ENCODE measurements at places on chromosomes 3 and 15.

- no peak for DNase-seq
Observed at GRCh38 chr3:47082519-47082918, 81.4 kb downstream of the SETD2 start.

DNA sequence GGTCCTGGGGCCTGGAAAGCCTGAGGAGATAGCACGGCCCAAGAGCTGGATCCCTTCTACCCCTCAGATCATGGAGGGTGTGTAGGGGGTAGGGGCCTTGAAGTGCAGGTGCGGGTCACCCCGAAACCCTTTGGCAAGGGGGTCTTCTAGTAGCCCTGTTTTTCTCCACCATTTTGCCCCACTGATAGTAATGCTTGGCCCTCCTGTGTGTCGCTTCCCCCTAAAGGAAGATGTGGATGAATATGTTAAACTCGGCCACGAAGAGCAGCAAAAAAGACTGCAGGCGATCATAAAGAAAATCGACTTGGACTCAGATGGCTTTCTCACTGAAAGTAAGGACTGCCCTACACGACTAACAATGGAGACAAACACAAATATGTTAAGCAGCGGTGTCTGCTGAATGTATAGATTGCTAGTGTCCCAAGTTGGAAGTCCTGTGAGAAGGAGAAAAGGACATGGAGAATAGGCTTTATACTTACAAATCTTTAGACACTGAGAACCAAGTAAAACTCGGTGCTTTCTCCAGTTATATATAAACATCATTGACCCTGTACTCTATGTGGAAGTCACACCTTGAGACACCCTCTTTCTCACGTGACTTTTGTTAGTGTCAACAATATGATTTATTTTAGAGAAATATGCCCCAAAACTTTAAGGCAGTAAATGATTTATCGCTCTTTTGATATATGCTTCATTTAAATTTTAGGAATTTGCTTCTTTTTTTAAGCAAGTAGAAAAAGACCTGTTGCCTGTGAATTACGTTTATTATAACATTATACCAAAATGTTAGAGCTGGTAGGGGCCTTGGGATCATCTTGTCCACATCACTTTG is 802 bp downstream of the RCN2 start:
- DNase-seq: no peak

GRCh38 chr3:151218136-151218535 is 15.1 kb upstream of the GPR171 start:
- no peak for DNase-seq

- no peak for DNase-seq
Observed at GRCh38 chr15:57017024-57017423, 98.6 kb downstream of the TCF12 start.

- DNase-seq: no peak
Observed at GRCh38 chr3:124607163-124607562, 123.1 kb upstream of the UMPS start.

DNA sequence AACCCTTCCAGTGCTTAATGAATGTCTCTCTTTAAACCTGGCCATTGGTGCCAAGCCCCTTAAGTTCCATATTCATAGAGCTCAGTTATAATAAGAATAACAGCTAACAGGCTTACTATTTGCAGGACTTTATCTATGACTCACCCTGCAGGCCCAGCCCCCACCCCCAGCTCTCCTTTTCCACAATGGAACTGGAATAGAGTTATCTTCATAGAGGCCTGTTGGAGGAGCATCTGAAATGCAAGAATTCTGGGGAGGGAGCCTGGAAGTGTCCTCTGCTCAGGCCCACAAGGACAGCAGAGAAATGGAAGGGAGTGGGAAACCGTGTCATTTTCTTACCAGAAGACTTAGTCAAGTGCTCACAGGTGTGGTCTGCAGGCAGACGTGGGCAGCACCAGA is 52.8 kb downstream of the SEMA5B start:
- no peak for DNase-seq

- no peak for DNase-seq
Observed at GRCh38 chr3:33639889-33640288, 78.2 kb downstream of the CLASP2 start.

DNA sequence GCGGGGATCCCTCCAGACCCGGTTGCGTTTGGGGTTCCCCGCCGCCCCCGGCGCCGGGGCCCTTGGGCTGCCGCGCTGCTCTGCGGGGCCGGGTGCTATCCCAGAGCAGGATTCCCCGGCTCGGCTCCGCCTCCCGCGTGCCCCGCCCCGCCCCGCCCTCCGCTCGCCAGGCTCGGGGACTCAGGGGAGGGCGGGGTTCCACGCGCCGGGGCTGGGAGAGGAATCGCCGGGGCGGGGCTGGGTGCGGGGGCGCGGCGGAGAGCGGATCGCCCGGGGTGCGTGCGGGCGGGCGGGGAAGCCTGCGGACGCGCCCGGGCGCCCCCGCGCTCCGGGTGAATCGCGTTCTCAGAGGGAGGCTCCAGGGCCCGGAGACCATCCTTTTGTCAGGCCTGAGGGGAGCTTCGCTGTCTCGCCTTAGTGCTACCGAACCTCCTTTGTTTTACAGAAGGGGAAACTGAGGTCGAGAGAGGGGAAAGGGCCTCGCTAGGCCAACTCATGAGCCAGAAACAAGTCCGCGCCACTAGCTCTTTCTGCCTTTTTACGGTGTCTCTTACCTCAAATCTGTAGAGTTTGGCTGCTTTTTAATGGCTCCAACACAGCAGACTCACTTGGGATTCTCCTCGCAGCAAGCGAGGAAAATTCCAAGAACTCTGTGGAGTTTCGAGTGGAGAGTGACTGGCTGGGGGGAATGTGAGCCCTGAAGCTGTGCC is at the start of gene TMEM158:
Gene TMEM158, minus strand, starts transcription at position 82 of the 710 bp plus-strand sequence. CDS start 260 bp downstream, outside the sequence.
- DNase-seq: no peak

GRCh38 chr3:47324278-47324865 is 41.6 kb downstream of the KLHL18 start:
- DNase-seq: no peak

DNA sequence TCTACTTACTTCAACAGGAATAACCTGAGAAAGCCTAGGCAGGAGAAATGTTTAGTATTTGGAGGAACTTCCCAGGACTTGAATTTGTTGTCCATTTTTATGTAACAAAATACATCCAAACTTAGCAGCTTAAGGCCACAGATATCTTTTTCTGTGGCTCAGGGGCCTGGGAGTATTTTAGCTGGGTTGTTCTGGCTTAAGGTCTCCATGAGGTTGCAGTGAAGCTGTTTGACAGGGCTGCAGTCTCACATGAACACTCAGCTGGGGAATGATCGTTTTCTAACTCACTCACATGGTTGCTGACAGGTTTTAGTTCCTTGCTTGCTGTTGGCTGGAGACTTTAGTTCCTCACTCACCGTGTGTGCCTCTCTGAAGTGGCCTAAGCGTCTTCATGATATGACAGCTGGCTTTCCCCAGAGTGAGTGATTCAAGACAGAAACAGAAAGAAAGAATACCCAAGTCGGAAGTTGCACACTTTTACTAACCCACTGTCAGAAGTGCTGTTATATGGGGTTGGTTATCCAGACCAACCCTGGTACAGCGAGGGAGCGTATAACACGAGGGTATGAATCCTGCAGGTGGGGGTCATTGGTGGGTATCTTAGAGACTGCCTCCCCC is 229.7 kb upstream of the TBL1XR1 start:
- DNase-seq: no peak

DNA sequence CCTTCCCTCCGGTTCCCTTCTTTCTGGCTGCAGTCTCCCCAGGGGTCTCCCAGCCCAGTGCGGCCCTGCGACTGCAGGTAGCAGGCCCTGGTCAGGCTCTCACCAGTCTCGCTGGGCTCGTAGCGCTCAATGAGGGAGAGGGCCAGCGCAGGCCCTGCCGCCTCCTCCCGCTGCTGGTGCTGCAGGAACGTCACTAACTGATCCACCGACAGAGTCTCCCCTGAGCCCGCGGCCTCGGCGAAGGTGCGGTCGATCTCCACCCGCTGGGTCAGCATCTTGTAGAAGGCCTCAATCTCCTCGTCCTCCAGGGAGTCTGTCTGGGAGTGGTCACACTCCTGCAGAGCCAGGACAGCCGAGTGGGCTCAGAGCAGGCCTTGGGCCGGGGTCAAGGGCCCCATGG is 18.3 kb downstream of the PLCD1 start:
- no peak for DNase-seq

DNA sequence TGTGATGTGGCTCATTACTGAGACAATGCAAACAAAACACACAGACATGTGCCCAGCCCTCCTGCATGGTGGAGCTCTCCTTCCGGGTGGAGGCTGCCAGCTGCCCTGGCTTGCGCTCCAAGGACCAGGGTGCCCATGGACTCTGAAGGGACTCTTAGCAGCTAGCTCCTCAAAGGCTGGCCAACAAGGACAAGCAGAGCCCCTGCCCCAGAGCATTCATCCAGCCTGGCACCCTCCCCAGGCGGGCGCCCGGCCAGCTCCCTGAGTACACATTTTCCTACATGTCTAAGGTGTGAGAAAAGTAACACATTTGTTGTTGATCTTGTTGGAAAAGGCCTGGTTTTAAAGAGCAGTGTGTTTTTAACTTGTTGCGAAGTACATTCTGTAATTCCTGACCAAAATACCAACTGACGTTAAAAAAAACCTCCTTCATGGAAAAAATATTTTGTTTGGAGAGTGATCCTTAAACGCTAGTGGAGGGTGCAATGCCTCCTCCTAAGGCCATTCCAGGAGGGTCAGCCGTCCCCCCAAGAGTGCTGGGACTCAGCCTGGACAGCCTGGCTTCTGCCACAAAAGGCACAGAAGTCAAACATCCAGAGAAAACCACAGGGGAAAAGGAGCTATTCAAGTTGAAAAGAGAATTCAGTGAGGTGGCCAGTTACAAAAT is 86.9 kb downstream of the KLF15 start:
- DNase-seq: no peak

DNA sequence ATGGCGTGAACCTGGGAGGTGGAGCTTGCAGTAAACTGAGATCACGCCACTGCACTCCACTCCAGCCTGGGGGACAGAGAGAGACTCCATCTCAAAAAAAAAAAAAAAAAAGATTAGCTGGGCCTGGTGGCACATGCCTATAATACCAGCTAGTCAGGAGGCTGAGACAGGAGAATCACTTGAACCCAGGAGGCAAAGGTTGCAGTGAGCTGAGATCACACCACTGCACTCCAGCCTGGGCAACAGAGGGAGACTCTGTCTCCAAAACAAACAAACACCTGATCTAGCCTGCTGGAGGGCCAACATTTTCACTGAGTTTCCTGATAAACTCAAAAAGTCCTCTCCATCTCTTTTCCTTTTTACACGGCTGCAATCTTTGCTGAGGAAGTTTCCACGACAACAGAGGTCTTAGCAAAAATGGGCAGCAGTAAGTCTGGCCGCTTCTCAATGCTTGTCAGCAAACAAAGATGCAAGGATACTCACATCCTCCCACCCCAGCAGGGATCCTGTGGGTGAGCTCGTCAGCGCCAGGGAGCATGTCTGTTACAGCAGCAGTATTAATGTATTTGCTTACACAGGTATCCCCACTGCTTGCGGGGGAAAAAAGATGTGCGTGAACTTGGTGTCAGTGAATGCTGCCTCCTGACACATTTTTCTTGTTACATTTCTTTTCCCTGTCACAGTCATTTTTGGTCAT is 21.0 kb upstream of the CCDC174 start:
- DNase-seq: no peak

DNA sequence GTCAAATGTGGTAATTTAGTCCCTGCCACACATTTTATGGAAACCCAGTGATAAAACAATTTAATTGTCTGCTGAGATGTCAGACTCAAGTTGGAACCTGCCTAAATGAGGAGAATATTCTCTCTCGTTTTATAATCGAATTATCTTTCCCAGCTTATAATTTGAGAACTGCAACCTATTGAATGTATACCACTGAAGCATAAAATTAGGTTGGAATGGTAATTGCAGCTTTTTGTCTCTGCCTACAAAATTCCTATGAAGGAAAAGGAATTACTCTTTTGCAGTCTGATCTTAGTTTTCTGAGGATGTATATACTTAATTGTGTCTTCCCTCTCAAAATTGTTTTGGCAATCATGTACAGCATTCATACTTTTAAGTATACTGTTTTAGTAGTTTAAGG is 28.9 kb downstream of the RAD51 start:
- DNase-seq: no peak

GRCh38 chr3:39327746-39328349 is 1.7 kb upstream of the CCR8 start:
- no peak for DNase-seq

DNA sequence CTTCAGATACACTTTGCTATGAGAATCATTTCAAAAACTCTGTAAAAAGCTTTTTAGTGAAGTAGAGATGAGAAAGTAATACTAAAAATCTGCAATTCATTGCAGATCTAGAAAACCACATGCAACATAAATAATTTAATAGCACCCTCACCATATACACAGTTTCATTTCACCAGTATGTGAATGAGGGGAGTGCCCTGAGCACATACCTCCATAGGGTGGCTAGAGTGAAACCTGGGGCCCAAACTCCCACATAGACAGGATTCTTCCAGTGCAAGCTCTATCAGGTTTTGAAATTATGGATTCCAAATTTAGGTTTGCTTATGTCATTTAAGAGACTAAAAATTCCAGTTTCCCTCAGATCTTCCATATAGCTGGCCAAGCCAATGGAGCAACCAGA is 973.4 kb upstream of the CFAP20DC start:
- DNase-seq: no peak

DNA sequence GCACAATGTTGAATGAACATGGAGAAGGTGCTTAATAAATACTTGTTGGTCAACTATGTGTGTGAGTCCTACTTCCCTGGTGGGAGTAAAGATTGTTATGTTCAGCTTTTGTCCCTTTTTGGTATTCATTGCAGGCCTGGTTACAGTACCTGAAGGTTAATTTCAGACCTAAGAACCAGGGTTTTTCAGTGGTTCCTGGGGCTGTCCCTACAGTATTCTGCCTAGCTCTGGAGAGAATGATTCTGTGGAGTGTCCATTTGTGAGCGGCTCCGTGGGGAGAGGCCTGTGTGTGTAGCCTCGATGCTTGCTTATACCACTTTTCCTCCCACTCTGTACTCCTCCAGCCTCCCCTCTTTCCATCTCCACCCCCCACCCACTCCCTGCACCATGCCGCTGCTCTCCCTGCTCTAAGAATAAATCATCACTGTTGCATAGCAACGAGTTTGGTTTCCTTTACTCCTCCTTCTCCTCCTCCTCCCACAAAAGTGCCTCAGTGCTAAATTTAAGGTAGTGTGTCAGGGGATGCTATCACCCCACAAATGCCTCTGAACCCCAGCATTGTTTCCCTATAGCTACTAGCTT is 150.6 kb upstream of the ROPN1 start:
- DNase-seq: no peak

GRCh38 chr3:81763001-81763400 is 1.6 kb upstream of the GBE1 start:
- no peak for DNase-seq

GRCh38 chr15:70014860-70015490 is 82.7 kb downstream of the TLE3 start:
- no peak for DNase-seq

- no peak for DNase-seq
Observed at GRCh38 chr15:63699101-63699785, 102.1 kb downstream of the FBXL22 start.

DNA sequence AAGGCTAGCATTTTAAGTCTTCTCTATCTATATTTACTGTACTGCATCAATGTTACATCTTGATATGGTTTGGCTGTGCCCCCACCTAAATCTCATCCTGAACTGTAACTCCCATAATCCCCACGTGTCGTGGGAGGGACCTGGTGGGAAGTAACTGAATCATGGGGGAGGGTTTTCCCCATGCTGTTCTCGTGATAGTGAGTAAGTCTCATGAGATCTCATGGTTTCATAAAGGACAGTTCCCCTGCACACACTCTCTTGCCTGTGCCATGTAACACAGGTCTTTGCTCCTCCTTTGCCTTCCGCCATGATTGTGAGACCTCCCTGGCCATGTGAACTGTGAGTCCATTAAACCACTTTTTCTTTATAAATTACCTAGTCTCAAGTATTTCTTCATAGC is 161.5 kb downstream of the TBC1D5 start:
- DNase-seq: no peak
